Activated effector memory CD4-positive, alpha-beta T cell treated with Interleukin-2 at 50 U/mL for 16 hours (primary cell): ENCODE measurements at places on chromosomes 2 and 18.

GRCh38 chr2:162768656-162769055 is 69.9 kb downstream of the KCNH7 start:
- no peak for DNase-seq

DNA sequence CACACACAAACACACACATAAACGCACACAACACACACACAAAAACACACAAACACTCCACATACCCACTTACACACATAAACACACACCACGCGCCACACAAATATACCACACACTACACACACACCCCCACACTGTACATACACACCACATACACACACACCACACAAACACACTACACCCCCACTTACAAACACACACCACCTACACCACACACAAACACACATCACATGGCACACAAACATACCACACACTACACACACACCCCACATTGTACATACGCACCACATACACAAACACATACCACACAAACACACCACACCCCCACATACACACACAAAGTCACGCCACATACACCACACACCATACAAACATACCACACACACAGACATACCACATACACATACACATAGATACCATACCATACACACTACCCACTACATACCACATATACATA is 59.9 kb downstream of the TWIST2 start:
- DNase-seq, result no peak

DNA sequence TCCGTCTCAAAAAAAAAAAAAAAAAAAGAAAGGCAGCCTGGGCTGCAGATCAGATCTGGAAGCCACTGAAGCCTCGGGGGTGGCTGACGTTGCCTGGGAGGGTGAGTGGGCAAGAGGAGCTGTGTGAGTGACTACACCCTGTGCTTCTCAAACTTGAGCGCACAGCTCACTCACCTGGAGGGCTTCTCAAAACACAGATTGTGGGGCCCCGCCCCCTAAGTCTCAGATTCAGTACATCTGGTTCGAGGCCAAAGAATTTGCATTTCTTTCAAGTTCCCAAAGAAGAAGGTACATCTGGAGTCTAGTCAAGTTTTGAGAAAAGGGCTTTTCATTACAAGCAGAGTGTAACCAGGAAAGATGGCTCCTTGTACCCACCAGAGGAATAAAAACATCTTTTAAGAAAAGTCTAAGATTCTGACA is 97.7 kb upstream of the CAB39 start:
- DNase-seq, result no peak

GRCh38 chr18:34691614-34692013 is 18.5 kb upstream of the DTNA start:
- no peak for DNase-seq

- no peak for DNase-seq
Measured at GRCh38 chr2:43218155-43218701, 8.2 kb downstream of the ZFP36L2 start.

- no peak for DNase-seq
Measured at GRCh38 chr2:51624995-51625394, 593.1 kb upstream of the NRXN1 start.

DNA sequence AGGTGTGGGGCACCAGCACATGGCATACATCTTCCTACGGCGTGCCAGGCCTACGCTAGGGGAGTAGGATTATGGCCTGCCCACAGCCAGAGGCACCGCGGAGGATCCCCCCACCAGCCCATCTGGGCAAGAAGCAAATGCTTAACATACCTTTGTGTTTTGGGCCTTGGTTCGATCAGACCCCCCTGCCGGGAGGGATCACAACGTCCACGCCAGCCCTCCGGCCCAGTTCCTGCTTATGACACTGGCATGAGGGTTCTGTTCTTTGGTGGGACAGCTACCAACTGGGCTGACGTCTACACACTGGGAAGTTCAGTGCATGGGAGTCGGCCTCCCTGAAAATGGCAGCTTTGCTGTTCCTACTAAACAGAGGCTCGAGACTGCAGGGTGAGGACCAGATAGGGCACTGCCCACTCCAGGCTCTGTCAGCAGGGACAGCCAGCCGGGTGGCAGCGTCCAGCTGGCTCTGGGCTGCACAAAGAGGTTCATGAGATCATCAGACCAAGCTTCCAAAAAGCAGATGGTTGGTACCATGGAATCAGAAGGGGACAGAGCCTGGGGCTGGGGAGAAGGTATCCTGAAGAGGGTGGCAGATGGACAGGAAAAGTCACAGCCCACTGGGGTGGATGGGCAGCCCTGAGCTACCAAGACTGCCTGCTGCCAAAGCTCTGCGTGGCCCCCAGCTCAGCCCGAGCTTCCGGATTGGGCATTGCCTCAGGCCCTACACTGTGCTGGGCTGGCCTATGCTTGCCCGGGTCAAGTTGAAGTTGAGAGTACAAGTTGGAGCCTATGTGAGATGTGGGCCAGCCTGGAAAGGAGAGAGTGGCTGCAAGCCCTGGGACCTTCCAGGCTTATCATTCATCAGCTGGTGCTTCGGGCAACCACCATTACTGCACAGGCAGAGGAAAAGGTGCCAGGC is 61.7 kb upstream of the TEX51 start:
- DNase-seq, result no peak

GRCh38 chr2:4618630-4619228 is 915.4 kb downstream of the DCDC2C start:
- no peak for DNase-seq

GRCh38 chr2:127078666-127079270 is 28.2 kb downstream of the BIN1 start:
- DNase-seq, result no peak
